AG10803 (cell line): ENCODE measurements at places on chromosomes 2 and 18.
A peak's percentile ranks its signal among the peaks of the same experiment; 100 is the strongest.

GRCh38 chr2:190452433-190452832, 44.3 kb downstream of the MFSD6 start:
- no peak for DNase-seq

GRCh38 chr2:171432969-171433762, 624 bp downstream of the METTL8 start:
- DNase-seq = peak; percentile 24

DNA sequence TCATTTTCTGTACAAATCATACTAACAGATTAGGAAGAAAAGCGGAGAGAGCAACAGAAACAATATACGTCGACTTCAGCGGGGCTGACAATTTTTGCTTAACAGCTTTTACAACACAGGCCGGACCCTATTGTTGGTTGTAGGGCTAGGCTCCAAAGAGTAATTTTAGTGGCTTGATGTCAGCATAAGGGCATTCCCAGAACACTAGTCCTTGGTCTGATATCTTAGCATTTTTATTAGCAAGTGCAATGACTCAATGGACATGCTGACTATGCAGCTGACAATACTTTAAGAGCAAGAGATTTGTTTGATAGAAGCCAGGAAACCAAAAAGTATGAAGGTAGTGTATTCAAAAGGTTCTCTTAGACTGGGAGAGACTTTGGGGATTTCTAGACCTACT, 209.9 kb downstream of the LNPK start:
- no peak for DNase-seq

DNA sequence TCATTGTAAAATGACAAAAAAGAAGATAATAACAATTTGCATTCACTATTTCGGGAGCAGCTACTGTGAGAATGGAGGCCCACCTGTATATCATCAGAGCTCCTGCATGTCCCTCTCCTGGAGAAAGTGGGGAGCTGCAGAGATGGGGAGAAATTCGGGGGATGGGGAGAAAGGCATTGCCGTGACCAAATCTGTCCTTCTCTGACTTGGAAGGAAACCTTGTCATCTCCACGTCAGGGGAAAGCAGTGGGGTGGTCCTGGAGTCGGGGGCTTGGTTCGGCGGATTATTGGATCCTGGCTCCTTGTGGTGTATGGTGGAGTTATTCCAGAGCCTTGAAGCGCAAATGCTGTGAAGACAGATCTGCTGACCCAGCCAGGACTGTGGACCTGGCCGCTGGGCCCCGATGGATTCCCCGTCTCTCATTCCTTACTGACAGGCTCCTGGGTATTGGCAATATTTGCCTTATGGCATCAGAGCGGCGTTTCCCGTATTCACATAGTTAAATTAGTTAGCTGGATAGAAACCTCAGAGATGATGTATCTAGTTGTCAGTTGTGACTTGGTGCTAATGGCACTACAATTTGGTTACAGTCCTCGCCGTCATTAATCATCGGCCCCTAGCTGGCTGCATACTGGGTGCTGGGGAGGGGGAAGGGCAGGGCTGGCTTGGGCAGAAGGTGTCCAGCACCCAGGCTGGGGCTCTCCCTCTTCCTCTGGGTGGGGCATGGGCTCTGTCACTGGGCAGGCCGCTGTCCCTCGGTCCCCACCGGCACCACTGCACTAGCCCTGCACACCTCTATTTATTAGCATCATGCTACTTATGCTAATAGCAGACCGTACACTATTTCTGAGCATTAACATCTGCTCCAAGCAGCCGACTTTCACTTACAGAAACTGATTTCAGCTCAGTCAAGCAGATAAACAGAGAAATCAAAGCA, 31.7 kb downstream of the CELF4 start:
- no peak for DNase-seq

- no peak for DNase-seq
Observed at GRCh38 chr2:228669690-228670089, 488.2 kb upstream of the SPHKAP start.

DNA sequence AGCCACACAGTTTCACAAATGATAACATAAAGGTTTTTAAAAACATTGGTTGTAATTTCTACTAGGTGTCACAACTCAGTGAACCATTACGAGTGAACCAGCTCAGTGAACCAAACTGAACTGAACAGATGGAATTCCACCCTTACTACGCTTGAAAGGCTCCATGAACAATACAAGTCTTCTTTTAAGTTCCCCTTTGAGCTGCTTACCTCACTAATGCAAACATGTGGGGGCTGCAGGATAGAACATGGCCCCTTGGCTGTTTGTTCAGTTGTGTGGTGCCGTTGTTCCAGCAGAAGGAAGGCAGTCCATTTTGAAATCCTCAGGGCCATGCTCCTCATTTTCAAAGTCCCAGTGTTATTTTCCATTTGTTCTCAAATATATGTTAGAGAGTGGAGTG, 30.7 kb upstream of the KLHL14 start:
- no peak for DNase-seq

- no peak for DNase-seq
Observed at GRCh38 chr2:233416706-233417105, 62.4 kb downstream of the DGKD start.

- DNase-seq = no peak
Observed at GRCh38 chr2:15984368-15985255, 44.3 kb downstream of the MYCN start.

- DNase-seq = no peak
Observed at GRCh38 chr2:126115975-126116374, 540.0 kb upstream of the GYPC start.

- no peak for DNase-seq
Observed at GRCh38 chr18:63025251-63026090, 294.1 kb downstream of the BCL2 start.

DNA sequence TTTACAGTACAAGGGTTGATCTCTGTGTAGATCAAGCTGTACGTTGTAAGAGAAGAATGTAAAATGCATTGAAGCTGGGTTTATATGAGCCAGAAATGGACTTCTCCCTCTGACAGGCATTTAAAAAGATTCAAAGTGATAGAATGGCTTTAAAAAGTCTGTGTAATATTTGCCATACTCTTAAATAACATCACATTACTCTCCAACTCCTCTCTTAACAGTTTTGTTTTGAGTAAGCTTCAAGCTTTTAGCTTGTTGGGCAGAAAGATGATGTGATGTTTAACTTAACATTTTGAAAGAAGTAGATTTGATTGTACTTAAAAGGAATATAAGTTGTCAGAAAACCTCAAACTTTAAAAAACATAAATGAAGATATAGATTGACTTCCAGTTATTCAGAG, 72.2 kb downstream of the COX7A2L start:
- no peak for DNase-seq

DNA sequence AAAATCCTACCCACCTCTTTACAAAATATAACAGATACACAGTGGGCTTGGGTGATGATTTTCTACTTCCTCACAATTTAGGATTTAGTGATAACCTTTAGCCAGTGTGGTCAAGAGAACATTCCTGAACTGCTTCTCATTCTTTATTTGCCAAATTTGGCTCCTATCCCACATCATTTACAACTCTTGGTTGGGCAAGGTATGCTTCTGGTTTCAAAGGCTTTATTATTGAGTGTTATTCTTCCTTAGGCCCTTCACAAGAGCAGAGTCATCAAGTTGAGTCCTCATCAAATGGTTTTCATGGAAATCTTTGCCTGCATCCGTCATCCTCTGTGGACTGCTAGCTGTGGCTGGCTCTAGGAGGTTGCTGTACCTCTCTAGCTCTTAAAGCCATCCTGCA, 472.0 kb upstream of the ETAA1 start:
- DNase-seq = peak; percentile 72

DNA sequence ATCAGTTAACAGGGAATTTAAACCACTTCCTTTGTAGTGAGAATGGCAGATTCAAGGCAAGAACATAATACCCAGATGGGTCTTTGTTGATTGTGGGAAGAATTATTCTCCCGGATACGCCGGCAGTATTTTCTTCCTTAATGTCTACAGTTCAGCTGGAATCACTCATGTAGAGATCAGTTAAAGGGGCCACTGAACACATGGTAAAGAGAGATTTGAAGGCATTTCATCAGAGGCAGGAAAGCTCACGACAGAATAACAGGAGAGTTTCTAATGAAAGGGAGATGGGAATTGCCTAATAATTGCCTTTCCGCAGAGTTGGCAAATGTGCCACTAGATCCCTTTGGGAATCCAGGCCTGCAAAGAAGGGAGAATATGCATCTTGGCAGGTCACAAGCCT, 327.7 kb upstream of the ZNF804A start:
- no peak for DNase-seq

- no peak for DNase-seq
Observed at GRCh38 chr2:108182489-108182888, 57.3 kb upstream of the SULT1C3 start.

DNA sequence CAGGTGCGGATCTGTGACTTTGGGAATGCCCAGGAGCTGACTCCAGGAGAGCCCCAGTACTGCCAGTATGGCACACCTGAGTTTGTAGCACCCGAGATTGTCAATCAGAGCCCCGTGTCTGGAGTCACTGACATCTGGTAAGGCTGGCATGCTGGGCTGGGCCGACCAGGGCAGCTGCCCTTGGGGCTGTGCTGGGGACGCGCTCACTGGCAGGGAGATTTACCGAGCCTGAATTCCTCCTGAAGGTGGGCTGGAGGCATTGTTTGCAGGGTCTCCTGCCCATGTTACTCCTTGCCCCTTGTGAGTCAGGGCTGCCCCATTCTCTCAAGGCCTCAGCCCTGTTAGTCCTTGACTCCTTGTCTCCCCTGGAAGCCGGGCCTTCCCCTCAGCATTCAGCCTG, 18.7 kb upstream of the GMPPA start:
- no peak for DNase-seq

- no peak for DNase-seq
Observed at GRCh38 chr2:15158100-15158499, 403.0 kb downstream of the NBAS start.

- no peak for DNase-seq
Observed at GRCh38 chr2:222433332-222434173, 9.2 kb downstream of the SGPP2 start.

DNA sequence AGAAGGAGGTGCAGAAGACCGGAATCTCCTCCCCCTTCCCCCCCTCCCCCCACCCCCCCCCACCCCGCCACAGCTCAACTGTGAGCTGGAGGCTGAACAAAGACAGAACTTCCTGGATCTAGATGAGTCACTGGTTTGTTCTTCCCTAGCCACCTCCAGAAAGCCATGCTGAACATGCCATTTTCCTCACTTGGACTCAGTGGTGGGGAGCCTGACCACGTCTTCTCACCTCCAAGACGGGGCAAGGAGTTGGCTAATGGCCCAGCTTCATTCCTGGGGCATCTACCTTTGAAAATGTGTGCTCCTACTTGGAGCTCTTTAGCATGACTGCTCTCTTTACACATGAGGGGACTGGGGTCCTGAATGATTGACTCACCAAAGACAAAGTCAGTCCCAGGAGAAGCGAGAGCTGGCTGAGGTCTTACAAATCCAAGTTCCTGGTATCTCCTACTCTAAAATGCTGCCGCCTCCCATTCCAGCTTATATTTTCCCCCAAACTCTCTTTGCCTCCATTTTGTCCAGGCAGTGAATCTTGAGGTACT, 22.6 kb upstream of the FZD5 start:
- DNase-seq = peak; percentile 49

DNA sequence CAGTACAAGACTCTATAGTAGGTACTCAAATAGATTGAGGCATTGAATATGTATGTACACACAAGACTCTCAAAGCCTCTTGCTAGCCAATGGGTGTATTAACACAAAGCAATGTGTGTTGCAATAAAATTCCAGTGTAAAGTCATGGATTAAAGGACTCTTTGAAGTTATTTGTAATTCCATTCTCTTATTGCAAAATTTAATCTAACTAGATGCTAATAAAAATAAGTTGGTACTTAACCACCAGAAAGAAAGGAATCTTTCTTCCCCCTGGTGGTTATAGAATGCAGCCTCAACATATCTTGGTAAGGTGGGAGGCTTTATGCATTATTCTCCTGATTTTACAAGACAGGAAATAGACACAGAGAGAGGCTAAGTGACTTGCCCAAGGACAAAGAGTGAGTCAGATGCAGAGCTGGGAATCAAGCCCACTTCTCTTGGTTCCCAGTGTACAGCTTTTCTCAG, 18.0 kb downstream of the LRP1B start:
- peak; percentile 64 for DNase-seq

DNA sequence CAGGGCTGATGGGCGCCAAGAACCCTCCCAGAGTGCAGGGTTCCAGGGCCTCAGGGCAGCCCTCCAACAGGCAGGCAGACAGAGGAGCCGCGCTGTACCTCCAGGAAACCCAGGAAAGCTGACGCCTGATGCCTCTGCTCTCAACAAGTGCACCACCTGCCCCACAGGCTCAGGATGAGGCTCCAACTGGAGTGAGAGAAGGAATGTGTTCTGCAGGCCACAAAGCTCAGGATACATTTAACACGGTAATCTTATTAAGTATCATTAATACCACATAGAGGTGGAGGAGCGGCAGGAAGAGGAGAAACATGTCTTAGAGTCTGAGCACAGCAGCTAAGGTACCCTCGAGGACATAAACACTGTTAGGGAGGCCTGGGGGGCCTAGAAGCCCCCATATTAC, 155.9 kb upstream of the CAPN13 start:
- no peak for DNase-seq

GRCh38 chr18:51196118-51196810, 1.2 kb downstream of the MEX3C start:
- peak; percentile 24 for DNase-seq

- no peak for DNase-seq
Observed at GRCh38 chr2:29726976-29727375, 194.4 kb downstream of the ALK start.

- DNase-seq = no peak
Observed at GRCh38 chr2:65319072-65319673, 91.5 kb downstream of the ACTR2 start.

DNA sequence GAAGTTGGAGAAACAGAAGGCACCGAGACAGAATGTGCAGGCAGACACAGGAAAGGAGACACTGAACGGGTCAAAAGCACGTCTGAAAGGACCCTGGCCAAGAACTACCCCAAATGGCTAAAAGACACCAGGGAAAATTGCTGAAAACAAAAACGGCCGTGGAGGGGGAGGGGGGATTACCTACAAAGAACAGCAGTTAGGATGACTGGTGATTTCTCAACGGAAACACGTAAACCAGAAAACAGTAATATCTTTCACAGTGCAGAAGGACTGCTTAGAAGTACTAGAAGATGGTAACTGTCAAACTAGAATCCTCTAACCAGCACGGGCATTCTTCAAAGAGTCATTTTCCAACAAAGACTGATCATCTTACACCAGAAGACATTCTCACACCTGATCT, 142.6 kb downstream of the HDAC4 start:
- no peak for DNase-seq

- no peak for DNase-seq
Observed at GRCh38 chr2:694174-694573, 17.0 kb upstream of the TMEM18 start.

GRCh38 chr2:218293715-218294429, 1.6 kb upstream of the TMBIM1 start:
- no peak for DNase-seq

- no peak for DNase-seq
Observed at GRCh38 chr2:53994818-53995808, 24.3 kb upstream of the PSME4 start.

- no peak for DNase-seq
Observed at GRCh38 chr2:106876699-106877098, 9.3 kb downstream of the ST6GAL2 start.

GRCh38 chr2:129078548-129078947, 759.9 kb upstream of the HS6ST1 start:
- no peak for DNase-seq

GRCh38 chr2:83894976-83895375, 564.1 kb downstream of the SUCLG1 start:
- no peak for DNase-seq

GRCh38 chr2:119629323-119629825, 49.6 kb upstream of the TMEM177 start:
- DNase-seq = no peak
